Left lung (tissue), 14 donors: ENCODE measurements at places on chromosomes 6 and 20.

- no peak for DNase-seq
Observed at GRCh38 chr20:59231124-59231804, 67.6 kb downstream of the ZNF831 start.

DNA sequence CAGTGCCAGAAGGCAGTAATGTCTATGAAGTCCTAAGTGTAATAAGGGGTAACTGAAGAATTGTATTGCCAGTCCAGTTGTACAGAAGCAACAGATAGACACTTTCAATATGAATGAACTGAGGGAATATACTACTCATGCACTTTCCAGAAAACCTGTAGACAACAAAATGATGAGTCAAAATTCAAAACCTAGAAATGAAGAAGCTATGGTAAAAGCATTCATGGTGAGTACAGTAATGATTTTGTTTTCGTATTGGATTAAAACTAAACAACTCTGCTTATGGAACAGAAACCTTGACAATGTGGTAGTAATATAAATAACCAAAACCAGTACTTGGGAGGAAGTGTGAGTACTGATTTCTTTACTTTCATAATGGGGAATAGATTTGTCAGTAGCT, 35.0 kb downstream of the ARMC2 start:
- DNase-seq, result no peak

DNA sequence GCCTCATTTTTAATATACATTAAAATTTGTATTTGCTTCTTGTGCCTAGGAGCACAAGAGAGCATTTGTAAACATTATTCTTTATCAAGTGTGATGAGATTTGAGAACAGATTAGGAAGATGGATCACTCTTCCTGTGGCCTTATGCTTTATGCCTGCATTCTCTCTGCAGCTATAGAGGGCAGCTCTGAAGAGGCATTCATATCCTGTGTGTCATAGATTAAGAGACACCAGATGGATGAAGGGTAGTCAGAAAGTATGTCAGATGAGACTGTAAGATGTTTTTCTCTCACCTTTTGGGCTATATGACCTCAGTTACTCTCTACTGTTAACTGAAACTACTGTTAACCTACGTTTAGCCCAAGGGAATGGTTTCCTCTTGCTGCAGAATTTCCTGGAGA, 61.4 kb downstream of the DNAH8 start:
- DNase-seq, result no peak

GRCh38 chr6:105993341-105994117, 92.6 kb upstream of the PRDM1 start:
- DNase-seq, result no peak
